ENCODE measurements at places on chromosomes 6 and 20. TPM values are rescaled to one million over a fixed set of nuclear protein-coding genes. Genes with fewer than 3 reads are reported as not detected.

DNA sequence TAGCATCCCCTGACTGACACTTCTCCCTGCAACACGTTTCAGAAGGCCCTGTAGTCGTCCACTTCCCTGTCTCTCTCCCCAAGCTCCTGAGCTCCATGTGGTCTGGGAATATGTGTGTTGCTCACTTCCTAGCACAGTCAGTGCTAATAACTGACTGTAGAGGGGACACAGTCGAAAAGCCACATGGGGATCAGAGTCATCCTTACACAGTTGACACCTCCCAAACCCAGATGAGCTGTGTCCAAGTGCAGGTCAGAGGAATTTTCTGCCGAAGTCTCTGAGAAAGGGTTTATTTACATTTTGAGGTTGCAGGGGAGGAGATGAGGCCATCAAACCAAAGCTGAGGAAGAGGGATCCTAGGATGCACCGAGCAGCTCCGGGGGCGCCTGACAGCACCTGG lies 3.5 kb upstream of the ADAM33 start:
- DNase-seq = no peak

GRCh38 chr6:48736501-48737206 lies 625.7 kb upstream of the PTCHD4 start:
- DNase-seq = no peak

DNA sequence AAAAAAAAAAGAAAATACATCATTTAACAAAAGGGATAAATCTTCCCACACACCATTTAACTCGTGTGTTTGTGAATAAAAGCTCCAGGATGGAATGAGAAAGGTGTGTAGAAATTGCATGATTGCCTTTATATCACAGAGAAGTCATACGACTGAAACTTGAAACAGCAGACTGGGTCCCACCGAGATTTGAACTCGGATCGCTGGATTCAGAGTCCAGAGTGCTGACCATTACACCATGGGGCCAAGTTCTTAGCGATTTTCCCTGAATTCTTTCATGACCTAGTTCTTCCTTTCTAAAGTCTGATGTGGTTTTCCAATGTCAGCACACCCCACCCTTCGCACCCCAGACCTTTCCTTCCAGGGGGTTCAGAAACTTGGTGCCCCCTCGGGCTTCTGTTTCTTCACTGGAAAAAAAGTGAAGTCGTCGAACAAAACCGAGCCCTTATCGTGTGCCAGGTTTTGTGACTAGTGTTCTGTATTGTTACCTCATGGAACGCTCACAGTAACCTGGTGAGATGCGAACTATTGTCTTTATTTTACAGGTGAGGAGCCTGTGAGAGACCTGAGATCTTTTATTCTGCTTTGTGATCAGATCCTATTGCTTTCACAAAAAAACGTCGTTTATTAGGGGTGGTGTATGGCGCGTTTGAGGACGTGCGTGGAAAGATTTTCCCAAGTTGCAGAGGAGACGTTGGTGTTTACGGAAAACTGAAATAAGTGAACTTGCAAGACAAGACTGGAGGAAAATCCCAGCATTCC lies 120.8 kb downstream of the OR2B2 start:
- DNase-seq = no peak

GRCh38 chr20:9551808-9552550 lies 37.6 kb downstream of the LAMP5 start:
- DNase-seq = no peak

- DNase-seq = no peak
Observed at GRCh38 chr20:47547034-47547387, 45.3 kb downstream of the NCOA3 start.

DNA sequence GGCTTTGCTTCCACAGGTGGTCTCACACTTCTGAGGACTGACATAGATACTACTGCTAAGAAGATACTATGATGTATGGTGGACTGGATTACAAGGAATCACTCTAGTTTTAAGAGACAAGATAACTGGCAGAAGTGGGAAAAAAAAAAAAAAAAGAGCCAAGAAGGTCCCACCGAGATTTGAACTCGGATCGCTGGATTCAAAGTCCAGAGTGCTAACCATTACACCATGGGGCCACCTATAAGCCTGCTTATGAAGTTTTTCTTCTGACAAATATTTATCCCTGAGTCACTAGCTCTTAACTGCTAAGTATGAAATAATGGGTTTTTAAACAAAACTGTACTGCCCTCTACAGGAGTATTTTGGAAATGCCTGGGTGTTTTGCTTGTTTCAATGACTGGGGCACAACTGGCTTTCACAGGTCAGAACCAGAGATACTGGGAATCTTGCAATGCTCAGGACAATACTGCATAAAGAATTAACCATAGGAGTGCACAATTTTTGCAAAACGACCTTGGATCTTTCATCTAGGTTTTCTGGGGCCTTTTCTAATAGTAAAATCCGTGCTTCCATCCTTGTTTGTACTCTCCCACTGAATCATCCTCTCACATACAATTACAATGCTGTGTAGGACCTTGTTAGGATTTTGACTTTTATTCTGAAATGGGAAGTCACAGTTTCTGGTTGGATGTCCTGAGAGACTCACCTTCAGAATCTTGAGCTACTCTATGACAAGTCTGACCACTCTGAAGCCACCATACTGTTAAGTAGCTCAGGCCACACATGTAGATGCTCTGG lies 116.3 kb downstream of the OR2B2 start:
- peak; percentile 91 for DNase-seq

DNA sequence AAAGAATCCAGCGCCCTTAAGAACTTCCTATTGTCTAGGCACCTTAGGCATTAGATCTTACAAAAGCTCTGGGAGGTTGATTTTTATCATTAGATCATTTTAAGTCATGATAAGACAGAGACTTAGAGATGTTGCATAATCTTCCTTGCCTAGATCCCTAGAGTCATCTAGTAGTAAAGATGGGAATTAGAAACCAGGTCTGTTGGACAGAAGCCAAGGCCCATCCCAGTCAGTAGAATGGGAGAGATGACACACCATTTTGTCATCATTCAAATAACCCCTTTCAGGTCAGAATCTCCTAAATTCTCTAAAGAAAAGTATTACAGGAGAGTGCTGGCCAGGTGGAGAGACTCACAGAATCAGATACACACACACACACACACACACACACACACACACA lies 579.1 kb downstream of the BMP2 start:
- DNase-seq = no peak

GRCh38 chr6:92047860-92048259 lies 1371.5 kb downstream of the EPHA7 start:
- no peak for DNase-seq

- no peak for DNase-seq
Observed at GRCh38 chr6:21691685-21692346, 98.3 kb downstream of the SOX4 start.

GRCh38 chr6:15132854-15133670 lies 112.8 kb upstream of the JARID2 start:
- no peak for DNase-seq

GRCh38 chr20:41865938-41866337 lies 247.8 kb upstream of the CHD6 start:
- no peak for DNase-seq

DNA sequence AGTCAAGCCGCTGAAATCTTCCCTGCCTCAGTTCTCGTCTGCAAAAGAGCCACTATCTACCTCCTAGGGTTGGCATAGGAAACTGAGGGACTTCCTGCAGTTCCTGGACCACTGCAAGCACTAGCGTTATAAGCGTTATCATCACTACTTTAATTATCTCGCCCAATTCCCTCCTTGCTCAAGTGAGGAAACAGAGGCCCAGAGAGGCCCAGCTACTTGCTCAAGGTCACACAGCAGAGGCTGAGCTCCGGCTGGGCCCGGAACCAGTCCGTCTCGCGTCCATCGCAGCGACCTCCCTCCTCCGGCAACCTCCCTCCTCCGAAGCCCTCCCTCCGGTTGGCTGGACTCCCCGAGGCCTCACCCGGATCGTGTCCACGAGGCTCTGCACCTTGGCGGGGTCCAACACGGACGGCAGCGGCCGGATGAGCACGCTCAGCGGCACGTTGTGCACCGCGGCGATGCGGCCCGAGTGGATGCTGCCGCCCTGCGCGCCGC lies 338 bp downstream of the SRXN1 start:
- DNase-seq = no peak

- DNase-seq = no peak
Observed at GRCh38 chr6:39393075-39393474, 70.6 kb upstream of the KCNK16 start.

GRCh38 chr6:169868458-169868857 lies 117.0 kb downstream of the ERMARD start:
- DNase-seq = no peak

DNA sequence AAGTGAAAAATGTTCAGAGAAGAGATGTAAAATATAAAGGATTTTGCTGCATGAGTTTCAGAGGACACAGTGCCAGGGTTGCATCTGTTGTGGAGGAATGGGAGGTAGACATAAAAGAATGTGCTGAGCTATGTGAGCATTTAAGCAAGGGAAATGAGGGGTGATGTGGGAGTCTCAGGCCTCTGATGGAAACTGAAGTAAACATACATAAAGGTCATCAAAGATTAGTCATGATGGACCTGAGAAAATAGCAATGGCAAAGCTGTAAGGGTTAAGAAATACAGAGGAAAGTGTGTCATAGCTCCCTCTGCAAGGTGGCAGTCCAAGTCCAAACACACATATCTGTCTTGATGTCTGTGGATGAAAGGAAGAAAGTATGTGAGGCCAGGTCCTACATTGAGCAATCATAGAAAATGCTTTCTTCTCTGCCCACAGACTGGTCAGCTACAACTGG lies 306.6 kb upstream of the ECI2 start:
- no peak for DNase-seq

The BMP2 gene
- total RNA-seq = 1.4 TPM

The NRSN1 gene
- not detected for total RNA-seq

The MUC21 gene
- not detected for total RNA-seq

The NKAPL gene
- 0.11 TPM for total RNA-seq

The FAM217A gene
- total RNA-seq = not detected

The TP53TG5 gene
- total RNA-seq = not detected

The HLA-DPA1 gene
- 707 TPM for total RNA-seq

The SDHAF4 gene
- 9.8 TPM for total RNA-seq

The HLA-DRB1 gene
- 718 TPM for total RNA-seq

The BANF2 gene
- total RNA-seq = not detected
